ENCODE measurements at places on chromosomes 2 and 18.

GRCh38 chr2:189199797-189200196 is 20.2 kb upstream of the COL5A2 start:
- no peak for DNase-seq

DNA sequence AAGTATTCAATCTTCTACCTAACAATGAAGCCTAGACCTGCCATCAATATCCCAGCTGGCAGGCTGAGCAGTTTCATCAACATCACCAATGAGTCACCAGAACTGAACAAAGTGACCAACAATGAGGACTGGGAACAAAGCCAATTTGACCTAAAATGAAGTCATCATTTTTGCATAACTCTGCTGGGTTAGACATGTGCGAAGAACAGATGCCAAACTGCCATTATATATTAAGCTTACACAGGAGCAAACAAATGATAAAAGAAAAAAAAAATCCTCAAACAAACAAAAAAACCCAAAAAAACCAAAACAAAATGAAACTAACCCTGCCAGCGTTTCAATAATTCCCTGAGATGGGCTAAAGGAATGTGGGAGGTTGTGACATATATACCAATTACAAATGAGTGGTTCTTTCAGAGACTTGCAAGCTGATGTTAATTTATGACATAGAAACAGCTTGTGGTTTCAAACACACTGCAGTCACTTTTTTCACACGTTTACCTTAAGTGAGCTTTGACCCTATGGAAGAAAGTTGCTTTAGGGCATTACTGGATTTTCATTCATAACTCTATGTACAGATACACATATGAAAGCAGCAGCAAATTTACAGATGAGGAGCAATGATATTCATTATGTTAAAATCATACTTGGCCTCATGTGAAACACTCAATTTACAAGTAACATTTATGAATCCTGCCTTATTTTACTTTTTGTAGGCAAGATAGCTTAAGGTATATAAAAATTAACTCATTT is 56.9 kb upstream of the CCDC141 start:
- DNase-seq: no peak

DNA sequence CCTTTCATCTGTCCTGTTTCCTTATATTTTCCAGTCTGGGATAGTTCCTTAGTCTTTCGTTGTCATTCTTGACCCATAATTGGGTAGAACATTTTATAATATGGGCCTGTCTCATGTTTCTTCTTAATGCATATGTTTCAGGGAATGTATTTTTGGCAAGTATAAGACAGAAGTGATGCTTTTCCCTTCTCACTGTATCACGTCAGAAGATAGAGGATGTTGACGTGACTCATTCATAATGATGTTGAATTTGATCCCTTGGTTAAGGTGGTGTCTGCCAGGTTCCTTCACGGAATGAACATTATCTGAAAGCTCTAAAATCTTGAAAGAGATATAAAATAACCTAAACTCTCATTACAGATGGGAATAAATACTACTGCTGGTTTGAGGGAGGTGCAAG is 18.8 kb downstream of the CDH7 start:
- no peak for DNase-seq

DNA sequence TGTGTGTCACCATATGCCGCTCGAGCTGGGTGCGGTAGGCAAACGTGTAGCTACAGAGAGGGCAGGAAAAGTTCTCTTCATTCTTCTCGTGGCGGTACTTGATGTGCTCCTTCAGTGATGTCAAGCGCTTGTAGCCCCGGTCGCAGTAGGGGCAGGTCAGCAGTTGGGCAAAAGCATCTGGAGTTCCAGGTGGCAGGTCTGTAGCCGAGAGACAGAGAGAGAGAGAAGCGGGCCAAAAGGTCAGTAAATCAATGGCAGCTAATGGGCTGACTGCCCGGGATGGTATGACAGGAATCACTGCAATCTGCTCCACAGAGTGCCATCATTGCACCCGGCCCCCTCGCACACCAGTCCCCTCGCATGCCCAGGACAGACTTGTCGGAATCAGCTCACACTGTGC is 116.0 kb downstream of the ZEB2 start:
- no peak for DNase-seq

GRCh38 chr18:3603421-3604234 is 153.7 kb downstream of the TGIF1 start:
- peak; percentile 42 for DNase-seq

- no peak for DNase-seq
These were observed 1120.8 kb upstream of the TMEFF2 start for GRCh38 chr2:193315428-193316091.

GRCh38 chr2:30356071-30356470 is 91.0 kb upstream of the LCLAT1 start:
- DNase-seq: no peak

DNA sequence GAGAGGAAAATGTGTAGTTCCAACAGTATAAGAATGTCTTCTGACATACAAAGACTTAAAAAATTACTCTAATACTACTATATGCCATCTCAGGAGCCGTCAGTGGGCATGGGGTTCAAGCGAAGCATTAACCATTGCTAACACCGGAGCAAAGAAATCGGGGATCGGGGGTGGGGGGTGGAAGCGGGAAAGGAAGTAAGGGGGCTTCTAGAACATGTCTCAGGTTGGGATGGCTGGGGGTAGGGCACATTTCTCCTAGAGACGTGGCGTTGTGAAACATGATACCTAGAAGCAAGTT is 702 bp downstream of the LMAN1 start:
- DNase-seq: no peak

- no peak for DNase-seq
These were observed 150.4 kb upstream of the ITGA4 start for GRCh38 chr2:181306785-181307184.

- DNase-seq: no peak
These were observed 434.7 kb downstream of the EPHA4 start for GRCh38 chr2:221137385-221137784.

DNA sequence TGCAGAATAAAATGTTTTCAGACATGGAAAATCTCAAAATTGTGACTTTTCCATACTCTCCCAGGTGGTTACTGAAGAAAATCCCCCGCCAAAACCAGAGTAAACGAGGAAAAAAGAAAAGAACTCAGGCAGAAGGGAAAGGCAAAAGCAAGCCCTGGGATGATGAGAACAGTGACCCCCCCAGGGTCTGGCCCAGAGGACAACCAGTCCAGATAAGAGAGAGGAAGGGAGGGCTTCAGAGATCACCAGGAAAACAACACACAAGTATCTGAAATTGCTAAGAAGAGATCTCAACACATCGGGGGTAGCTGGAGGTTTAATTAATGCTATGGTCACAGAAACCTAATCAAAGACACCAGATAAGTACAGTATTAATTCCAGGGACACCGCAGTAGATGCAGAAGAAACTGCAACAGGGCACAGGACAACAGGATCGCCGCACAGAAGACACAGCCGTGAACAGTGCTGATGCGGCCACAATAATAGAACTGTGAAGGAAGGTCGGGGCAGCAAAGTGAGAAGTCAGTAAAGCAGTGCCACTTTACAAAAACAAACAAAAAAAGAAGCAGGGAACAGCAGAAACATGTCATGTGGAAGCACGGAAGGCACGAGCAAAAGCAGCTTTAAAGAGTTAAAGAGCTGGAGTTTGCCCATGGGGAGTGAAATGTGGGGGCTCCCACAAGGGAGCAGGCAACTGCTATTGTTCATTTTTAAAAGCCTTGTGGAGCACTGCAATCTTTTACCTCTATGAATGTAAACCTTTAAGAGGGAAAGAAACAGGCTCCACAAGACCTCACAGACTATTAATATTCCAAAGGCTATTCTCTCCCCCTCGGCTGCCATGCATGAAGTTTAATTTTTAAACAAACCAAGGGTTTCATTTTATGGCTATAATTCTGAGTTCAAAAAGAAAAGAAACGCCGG is 28.4 kb downstream of the FAM168B start:
- no peak for DNase-seq

GRCh38 chr2:207513551-207514257 is 16.1 kb upstream of the CREB1 start:
- DNase-seq: no peak

DNA sequence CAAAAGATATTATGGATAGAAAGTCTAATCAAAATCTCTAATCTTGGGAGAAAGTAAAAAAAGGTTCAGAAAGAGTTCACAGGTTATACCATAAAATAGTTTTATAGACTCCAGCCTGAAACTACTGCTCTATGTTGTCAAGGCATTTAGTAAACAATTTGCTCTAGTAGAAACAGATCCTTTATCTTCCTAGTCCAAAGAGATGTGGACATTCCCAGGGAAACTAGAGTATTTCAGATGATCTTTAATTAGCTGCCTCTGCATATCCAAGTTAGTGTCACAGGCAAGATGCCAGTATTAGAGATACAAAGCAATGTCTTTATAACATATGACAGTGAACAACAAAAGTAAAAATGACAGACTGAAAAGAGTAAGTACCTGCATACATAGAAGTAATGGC is 708.6 kb downstream of the CCDC85A start:
- no peak for DNase-seq

DNA sequence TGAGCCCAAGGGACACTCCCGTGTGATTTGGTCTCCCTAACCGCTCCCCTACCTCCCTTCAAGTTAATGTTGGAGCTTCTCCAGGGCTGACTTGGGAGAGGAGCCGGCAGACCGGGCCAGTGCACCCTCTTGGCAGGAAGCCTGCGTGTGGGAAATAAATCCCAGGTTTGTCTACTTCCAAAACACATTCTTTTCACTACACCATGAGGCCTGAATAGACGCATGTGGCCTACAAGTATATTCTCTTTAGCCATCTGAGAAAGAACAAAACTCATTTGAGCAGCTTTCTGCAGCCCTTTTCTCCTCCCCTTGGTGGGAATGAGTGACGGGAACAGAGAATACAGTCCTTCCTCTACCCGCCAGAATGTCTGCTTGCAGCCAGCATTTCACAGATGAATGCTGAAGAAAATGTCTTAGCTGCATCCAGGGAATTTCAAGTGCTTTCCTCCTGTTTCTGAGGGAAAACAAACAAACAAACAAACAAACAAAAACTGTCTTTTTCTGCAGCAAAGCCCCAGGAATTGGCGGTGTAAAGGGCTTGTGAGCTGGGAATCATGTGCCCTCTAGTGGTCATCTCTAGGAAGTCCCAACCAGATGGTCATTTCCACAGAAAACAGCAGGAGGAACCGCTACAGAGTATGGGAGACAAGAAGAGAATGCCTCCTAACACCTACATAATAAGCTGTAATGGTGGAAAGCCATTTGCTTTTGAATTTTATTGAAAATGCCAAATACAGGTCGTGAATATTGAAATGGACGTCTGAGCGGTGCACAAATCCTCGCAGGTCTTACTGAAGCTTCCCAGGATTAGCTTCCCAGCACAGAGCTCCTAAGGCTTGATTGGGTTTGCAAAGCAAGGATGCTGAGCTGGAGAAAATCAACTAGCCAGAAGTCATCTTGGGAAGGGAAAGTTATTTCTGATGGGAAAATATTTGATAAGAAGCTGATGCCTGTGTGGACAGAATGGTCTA is 41.2 kb upstream of the DAPL1 start:
- no peak for DNase-seq

DNA sequence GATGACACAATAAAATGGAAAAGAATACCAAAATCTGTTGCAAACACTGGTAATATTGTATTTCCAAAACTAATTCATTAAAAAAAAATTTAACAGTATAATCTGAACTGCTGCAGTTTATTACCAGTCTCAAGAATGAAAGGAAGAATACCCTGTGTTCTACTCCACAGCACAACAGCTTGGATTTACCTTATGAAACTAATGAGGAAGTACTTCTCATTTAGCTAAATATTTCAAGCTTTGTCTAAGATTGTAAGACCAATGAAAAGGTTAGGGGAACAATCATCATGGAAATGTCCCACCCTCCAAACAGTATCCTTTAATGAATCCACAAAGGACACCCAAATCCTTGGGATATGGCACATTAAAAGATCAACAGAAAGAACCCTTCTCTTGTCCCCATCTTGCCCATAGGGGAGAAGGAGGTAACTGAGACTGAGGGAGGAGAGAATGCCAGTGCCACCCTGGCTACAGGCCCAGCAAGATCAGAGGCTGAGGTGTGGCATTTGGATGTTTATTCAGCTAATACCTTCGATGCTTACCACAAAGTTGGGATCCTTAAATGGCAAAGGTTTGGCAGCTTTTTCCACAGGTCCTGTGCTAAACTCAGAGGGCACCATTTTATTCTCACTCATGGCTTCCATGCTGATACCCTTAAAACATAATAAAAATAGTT is 17.7 kb downstream of the INO80C start:
- DNase-seq: no peak

DNA sequence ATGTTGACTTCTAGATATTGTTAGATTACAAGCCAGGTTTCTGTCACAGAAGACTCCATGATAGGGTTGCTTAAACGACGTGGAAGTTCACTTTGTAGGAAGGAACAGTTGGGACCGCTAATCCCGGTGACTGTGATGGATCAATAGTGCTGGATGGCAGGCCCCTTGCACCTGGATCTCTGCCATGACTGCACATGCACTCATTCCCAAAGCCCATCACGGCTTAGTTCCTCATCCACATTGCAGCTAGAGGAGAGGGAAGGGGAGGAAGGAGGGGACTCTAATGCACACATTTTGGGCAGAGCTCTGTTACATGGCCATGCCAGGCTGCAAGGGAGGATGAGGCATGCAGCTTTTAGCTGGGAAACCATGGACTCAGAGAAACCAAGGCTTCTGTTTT is 773.7 kb upstream of the RAB6C start:
- DNase-seq: no peak

DNA sequence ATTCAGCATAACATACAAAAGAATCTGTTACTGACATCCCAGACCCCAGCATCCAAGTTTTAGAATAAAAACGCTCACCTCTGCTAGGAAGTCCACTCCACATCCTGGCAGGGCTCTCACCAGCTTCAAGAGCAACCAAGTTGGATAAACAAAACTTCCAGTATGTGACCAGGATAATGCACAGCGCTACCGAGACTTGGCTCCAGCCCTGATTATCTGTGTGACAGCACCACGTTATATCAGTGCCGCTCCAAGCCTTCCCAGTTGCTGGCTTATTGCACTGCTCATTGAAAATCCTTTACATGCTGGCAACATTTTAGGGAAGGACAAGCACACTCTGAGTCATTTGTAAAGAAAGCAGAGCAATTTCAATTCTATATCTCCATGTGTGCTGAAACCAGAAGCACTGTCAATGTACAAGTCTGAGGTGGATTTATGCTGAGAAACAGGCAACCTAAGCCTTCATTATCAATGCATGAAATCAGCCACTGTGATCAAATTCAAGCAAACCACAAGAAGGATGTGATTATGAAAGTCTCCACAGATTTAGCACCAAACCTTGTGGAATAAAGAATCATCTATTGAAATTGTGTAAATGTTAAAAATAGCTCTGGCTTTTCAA is 115.7 kb downstream of the ZNF385B start:
- DNase-seq: no peak
